ENCODE measurements at places on chromosomes 5 and 9.

- no peak for DNase-seq
Measured at GRCh38 chr5:96043446-96043845, 81.8 kb upstream of the ELL2 start.

DNA sequence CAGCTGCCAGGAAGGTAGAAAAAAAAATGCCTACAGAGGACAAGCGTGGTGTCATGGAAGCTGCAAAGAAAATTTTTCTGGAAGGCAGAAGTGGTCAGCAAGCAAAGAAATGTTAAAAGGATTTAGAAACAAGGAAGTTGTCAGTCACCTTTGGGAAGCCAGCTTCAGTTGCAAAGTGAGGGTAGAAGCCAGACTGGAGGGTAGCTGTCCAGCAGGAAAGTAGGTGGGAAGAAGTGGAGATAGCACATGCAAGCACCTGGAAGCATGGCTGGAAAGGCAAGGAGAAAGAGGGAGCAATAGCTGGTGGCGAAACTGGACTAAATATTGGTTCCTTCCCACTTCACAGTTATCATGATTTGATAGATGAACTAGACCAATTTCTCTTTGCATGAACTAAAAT is 54.3 kb downstream of the ADRB2 start:
- no peak for DNase-seq

GRCh38 chr5:1800472-1801221 is 560 bp upstream of the NDUFS6 start:
- no peak for DNase-seq

DNA sequence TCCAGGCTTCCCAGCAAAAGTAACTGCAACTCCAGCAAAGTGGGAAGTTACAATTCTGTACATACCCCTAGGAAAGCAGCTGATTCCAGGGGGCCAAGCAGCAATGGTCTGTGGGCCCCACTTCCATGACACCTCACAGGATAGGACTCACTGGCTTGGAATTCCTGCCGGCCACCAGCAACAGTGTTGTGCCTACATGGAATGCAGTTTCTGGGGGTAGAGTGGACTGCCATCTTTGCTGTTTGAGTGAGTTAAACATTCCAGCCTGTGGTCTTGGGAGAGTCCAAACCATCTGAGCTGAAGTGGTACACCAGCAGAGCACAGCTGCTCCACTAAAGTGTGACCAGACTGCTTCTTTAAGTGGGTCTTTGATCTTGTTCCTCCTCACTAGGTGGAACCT is 13.4 kb upstream of the FBN2 start:
- DNase-seq, result no peak

DNA sequence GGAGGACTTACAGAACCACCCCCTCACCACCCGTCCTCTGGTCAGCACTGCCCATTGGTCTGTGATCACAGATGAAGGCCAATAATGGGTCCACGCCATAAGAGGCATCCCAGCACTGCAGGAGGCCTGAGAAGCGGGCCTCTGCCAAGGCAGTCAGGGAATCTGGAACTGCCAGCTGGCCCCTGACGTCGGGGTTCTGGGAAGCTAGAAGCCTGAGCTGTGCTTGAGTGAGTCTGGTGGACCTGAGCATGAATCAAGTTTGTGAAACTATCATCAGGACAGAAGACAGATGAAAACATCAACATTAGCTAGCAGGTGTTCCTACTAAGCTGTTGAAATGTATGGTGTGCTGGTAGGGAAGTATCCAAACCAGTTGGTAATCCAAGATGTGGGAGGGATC is 7.8 kb downstream of the ANGPTL2 start:
- DNase-seq, result no peak

DNA sequence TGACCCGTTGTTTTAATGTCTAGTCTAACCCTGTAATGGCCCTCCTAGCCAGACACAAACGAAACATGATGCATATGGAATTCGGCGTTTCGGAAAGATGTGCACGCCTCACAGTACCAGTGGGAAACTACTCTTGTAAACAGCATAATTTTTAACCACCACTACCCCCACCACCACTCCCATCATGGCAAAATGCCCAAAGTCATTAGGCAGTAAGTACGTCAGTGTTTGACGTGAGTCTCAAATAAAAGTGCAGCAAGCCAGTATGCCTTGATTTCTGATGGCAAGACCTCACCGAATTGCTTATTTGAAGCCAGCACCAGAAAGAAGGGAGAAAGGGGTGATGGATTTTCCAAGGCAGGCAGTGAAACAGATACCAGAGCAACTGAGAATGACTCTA is 71.4 kb downstream of the ADRB2 start:
- DNase-seq, result no peak

DNA sequence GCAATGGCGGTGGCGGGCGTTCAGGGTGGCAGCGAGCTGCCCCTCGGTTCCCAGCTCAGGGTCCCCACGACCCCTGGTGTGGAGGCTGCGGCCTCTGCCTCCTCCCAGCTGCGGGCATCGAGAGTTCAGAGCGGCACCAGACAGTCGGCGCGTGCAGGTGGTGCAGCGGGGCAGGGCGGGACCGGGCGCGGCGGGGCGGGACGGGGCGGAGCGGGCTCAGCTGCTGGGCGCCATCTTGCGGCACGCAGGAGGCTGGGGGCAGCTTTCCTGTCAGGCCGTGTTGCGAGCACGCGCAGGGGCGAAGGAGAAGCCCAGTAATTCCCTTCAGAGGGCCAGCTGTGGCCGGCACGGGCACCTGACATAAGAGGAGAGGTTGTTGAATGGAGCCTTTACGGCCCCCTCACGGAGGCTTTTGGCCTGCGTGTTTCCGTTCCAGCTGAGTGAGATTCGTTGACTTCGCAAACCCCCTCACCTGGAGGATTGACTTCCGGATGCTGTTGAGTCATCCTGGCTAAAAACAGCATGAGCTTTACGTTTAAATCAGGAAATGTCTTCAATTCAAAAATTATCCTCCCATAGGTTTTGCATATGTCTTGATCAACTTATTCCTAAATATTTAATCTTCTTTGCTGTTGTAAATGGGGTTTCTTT is 587 bp downstream of the C5orf47 start:
- no peak for DNase-seq

GRCh38 chr9:111662576-111663300 is 1.3 kb downstream of the GNG10 start:
- DNase-seq, result no peak

DNA sequence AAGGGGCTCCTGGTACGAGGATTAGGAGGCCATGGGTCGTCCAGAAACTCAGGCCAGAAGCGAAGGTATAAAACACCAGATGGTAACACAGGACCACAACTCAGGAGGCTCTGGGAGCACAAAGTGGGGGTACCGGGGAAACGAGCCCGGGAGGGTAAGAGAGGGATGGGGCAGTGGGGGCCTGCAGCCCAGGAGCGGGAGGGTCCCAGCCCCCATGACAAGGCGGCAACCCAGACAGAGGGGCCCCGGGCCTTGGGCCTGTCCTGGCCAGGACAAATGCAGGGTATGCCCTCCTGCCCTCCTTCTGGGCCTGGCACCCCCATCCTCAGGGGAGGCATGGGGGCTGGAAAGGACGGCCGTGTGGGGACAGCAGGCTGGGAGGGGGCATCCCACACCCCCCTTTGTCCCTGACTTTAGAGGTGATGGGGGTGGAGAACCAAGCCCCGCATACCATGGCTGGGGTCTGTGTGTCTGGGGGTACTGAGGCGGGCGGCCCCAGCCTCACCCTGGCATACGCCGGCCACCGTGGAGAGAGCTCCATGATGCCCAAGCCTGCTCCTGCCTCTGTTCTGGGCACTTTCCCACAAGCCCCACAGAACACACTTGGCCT is 47.0 kb upstream of the EXOC3 start:
- DNase-seq, result no peak

- DNase-seq, result peak; percentile 73
Measured at GRCh38 chr5:91212714-91213092, 170.4 kb downstream of the ARRDC3 start.

GRCh38 chr9:16179566-16179965 is 626.7 kb downstream of the CCDC171 start:
- DNase-seq, result no peak

DNA sequence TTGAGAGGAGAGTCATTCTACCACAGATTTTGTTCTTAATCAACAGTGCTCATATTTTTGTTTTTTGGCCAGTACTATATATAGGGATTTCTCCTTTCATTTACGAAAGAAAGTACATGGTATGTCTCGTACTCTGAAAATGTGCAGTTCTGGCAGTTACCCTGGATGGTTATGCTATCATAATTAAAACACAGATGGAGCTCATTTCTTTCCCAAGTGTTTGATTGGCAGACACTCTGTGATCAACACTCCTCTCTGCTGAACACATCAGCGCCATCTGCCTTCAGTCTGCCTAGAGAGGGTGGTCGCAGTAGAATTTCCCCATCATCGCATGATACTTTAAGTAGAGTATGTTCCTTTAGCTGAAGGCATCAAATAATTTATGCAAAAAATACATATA is 64.5 kb downstream of the PAM start:
- no peak for DNase-seq

GRCh38 chr5:130995254-130995515 is 169.9 kb downstream of the HINT1 start:
- no peak for DNase-seq

GRCh38 chr5:126120939-126121338 is 302.3 kb upstream of the GRAMD2B start:
- DNase-seq, result no peak

- no peak for DNase-seq
Measured at GRCh38 chr9:127937388-127938297, at the start of gene DPM2. Gene DPM2, minus strand, starts transcription at chr9:127937854. Its CDS starts 34 bp downstream, at chr9:127937820.

- DNase-seq, result no peak
Measured at GRCh38 chr9:118630931-118631595, 738.2 kb downstream of the BRINP1 start.

DNA sequence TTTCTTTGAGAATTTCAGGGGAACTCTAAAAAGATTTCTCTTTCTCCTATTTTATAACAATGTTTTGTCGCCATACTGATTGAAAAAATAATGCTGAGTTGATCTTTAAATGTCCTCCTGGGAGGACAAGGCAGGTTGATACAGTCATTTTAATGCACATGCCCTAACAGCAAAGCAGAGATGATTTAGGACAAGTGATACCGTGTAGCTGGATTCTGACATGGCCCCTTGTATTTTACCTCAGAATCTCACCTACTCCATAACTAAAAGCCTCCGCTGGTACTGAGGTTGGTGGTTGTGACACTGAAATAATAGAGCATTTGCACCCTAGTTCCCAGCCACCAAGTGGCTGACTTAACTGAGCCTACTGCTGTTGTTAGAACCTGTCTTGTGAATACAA is 811 bp upstream of the LRRTM2 start:
- DNase-seq, result no peak

- peak; percentile 9 for DNase-seq
Measured at GRCh38 chr5:41707853-41708603, 162.2 kb downstream of the OXCT1 start.

DNA sequence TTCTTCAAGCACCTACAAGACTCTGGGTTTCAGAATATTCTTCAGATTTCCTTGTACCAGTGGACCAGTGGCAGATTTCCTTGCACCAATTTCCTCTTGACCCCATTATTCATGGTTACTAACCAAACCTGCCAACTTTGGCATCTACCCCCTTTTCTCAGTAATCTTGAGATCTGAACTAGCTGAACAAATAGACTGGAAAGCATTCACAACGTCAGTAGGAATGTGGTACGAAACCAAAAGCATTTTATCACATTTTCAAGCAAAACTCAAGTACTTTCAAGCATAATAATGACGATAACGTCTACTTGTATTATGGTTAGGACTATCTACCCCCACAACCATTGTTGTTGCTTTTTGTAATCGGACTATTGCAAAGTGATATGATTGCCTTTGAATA is 1217.3 kb downstream of the PTPRD start:
- DNase-seq, result no peak

DNA sequence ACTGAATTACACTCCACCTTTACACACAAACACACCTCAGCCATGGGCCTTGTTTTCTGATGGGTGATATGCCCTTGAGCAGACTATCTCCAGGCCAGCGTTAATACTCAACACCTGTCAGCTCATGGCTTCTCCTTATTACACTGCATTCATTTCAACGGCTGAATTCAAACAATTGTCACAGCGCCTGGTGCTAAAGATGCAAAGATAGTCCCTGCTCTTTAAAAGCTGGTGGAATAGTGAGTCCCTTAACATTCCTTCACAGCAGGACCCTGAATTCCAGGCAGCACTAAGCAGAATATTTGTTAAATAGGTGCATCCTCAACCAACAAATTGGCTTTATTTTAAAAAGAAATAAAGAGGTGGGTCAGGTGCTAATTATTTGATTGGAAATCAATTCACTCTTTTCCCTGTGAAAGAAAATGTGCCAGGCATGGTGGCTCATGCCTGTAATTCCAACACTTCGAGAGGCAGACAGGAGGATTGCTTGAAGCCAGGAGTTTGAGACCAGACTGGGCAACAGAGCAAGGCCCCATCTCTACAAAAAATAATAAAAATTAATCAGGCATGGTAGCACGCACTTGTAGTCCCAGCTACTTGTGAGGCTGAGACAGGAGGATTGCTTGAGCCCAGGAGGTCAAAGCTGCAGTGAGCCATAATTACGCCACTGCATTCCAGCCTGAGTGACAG is 155.7 kb upstream of the EFNA5 start:
- no peak for DNase-seq

GRCh38 chr5:68345171-68345570 is 129.6 kb downstream of the PIK3R1 start:
- DNase-seq, result no peak

- no peak for DNase-seq
Measured at GRCh38 chr5:161895514-161895913, 47.6 kb downstream of the GABRA1 start.

DNA sequence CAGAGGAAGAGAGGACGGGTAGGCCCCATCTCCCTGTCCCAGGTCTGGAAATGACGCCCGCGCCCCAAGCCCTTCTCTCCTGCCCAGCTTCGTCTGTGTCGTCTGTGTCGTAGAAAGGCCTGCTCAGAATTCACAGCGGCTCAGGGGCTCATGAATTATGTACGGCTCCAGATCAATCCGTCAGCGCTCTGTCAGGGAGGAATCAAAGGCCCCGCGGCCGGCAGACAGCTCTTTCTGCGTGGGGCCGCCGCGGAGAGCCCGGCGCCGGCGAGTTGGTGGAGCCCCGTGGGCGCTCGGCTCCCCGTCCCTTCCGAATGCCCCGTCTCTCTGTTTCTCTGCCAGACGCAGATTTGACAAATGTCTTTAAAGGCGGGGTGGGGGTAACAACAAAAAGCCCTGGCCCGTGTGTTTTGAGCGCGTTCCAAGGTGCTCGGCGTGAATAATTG is 83.8 kb upstream of the RAPGEF1 start:
- DNase-seq, result no peak

DNA sequence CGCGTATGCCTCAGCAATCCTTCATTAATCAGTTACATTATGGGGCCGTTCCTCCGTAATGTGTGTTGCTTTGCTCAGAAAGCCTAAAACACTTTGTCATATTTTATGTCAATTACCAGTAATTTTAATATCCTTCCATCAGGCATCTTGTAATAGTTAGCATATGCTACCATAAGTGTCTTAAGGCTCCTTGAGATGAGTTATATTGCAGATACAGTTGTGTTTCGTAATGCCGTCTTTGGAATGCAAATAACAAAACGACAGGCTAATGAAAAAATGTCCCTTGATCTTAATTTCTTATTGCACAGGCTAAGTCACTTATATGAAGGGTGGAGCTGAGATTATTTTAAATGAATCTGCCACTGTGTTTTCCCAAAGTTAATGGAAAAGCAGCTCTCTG is 50.5 kb downstream of the TBCA start:
- no peak for DNase-seq

Data from AG04449 (cell line).